ENCODE measurements at places on chromosomes 2 and 18. TPM values are rescaled to one million over a fixed set of nuclear protein-coding genes. Genes with fewer than 3 reads are reported as not detected.

- peak; percentile 33 for ATAC-seq
Observed at GRCh38 chr2:37771600-37772088, 100.2 kb upstream of the CDC42EP3 start.

DNA sequence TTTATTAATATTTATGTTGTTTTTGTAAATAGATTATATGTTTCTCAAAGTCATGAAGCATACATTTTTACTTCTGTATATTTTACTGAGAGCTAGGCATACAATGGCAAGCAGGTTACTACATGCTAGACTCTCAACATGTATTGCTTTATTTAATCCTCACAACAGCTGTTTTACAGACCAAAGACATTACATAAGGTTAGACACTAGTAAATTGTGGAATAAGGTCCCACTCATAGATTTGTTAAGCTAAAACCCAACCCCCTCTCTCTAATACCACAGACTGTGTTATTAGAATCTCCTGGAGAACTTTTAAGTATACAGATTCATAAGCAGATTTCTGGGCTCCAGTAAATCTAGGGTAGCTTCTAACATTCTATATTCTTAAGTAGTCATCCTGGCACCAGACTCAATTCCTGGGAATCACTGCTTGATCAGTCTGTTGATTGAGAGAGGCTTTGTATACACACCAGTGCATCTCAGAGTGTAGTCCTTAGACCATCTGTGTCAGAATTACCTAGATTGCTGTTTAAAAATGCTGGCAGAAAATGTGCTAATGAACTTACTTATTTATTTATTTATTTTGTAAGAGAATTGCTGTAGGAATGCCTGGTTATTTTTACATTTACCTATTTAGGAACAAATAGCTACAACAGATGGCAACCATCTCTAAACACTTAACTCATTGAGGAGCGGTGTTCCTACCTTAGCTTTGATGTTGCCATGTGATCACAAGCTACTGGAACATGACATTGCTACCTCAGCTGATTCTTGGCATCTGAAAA lies 153.5 kb upstream of the CAVIN2 start:
- no peak for ATAC-seq

GRCh38 chr18:55635439-55635838 lies 47.4 kb upstream of the TCF4 start:
- no peak for ATAC-seq

Gene AQP12A
- total RNA-seq: not detected

Gene COL4A3
- total RNA-seq: 0.28 TPM

Gene ERBB4
- 5.3 TPM for total RNA-seq

DNA sequence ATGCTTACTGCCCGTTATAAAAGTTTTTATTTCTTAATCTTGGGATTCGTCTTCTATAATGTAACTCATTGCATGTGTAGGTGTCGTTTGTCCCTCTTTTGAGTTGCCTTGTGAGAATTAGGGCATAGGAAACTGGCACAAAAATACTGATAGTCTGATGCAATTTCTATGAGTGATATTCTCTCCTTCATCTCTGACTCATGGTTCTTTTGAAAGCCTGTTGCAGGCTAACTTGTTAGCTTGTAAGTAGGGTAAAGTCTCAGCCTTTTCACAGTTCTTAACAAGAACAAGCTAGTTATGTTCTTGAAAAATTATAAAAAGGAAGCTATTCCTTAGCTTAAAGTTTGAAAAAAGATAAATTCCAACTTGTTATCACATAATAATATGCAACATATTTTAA lies 1085.4 kb upstream of the NRXN1 start:
- ATAC-seq: no peak

GRCh38 chr18:39274535-39274934 lies 1708.9 kb upstream of the CELF4 start:
- ATAC-seq: no peak

DNA sequence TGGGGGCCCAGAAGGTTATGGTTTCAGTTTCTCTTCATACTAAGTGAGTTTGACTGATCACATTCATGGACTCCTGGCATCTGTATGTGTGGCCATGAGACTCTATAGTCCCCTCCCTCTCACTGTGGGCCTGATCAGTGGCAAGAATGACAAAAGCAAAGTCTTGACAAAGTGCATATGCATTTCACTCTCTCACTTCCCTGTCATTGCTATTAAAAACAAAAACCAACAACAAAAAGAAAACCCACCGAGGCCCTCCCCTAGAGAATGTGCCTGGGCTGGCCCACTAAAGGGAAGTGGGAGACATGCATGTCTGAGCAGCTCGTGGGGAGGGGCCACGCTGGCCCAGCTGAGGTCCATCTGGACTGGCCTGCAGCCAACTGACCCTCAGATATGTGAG lies 600.1 kb upstream of the RAB6C start:
- no peak for ATAC-seq

DNA sequence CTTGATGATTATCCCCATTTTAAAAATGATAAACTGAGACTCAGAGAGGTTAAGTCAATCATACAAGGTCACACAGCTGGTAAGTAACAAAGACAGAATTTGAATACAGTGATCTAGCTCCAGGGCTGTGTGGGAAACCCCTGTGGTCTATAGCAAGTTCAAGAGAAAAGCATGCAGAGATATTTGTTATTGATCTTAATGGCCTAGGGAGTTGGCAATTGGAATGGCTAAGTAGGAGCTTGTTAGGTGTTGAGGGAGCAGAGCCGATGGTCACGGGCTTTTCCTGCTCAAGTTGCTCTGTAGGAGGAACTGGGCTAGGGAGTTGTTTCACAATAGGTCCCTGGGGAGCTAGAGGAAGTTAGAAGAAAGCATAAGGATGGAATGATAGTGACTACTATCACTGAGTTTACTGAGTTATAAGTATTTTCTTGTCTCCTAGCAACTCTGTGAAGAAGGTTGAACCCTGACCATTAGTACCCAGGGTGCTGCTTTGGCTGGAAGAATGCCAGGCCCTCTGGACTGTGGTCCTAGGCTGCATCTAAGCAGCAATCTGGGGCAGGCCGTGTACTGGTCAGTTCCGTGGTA lies 30.0 kb downstream of the RNF125 start:
- no peak for ATAC-seq

GRCh38 chr2:27155069-27155520 lies 6.3 kb downstream of the TCF23 start:
- ATAC-seq: no peak

- peak; percentile 62 for ATAC-seq
Observed at GRCh38 chr2:105772362-105772761, 27.6 kb downstream of the NCK2 start.

Gene DSG4
- not detected for total RNA-seq

- ATAC-seq: no peak
Observed at GRCh38 chr2:19246496-19246895, 111.9 kb downstream of the OSR1 start.

DNA sequence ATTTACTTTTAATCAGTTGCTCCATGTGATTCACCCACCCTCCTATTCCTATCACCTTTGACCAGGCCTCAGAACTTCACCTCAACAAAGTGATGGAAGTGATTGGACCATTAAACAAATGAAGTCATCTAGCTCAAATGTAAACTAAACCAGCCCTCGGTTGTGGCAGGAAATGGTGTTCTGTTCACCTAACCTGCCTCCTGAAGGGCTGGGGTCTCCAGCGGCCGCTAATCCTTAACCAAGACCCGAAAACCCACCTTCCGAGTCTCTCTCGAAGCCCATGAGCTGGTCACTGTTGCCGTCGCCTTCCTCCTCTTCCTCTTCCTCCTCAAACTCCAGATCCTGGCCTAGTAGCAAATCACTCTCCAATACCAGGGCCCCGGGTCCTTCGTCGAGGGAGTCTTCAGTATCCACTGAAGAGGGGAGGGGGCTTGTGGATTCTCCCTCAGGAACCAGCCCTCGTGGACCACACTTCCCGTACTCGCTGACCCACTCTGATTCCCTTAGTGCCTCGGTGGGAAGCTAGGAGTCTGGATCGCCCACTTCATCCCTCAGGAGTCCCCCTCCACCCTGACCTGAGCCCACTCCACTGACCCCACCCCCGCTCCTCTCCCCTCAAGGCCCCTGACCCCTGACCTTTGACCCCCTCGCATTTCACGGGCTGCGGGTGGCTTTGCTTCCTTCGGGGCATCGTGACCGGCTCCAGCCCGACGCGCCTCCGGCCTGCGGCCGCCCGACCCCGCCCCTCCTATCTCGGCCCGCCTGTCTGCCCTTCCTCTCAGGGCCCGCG lies 503 bp downstream of the ZNF513 start:
- no peak for ATAC-seq

DNA sequence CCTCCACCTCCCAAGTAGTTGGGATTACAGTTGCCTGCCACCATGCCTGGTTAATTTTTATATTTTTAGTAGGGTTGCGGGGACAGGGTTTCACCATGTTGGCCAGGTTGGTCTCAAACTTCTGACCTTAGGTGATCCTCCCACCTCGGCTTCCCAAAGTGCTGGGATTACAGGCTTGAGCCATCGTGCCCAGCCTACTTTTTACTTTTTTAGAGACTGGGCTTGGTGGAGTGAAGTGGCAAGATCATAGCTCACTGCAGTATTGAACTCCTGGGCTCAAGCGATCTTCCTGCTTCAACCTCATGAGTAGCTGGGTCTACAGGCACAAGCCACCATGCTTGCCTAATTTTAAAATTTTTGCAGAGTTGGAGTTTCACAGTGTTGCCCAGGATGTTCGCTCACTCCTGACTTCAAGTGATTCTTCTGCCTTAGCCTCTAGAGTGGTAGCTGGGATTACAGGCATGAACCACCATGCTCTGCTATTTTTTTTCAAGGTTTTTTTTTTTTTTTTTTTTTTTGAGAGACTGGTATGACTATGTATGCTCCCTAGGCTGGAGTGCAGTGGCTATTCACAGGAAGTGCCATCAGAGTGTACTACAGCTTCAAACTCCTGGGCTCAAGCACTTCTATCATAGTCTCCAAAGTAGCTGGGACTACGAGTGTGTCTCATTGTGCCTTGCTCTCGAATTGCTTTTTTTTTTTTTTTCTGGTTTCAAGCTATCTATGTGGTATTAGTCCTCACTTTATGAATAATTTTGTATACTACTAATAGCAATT lies 11.9 kb downstream of the MSH2 start:
- no peak for ATAC-seq

Gene CNGA3
- total RNA-seq: 2.2 TPM

DNA sequence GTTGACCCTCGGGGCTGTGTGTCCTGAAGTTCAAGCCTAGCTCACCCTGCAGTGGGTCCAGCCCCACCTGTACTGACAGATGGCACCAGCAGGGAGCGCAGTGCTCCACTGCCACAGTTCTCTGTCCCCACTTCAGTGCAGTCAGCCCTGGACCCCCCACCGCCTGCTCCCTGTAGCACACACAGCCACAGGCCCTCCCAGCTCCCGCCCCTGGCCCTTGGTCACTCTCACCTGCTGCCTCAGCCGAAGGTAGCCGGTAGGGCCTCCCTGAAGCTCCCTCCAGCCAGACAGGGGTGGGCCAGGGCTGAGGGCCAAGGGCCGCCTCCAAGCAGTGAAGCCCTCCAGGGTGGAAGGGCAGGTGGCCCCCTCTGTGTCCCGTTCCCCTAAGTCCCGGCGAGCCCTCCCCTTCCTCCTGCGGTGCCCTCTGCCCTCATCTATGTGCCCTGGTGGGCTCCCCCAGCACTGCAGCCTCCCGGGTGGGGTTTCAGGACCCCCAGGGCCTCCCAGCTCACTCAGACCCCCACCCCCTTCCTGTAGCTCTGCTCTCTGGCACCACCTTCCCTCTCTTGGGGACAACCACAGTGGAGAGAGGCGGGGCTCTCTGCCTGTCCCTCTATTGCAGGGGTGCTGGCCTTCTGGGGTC lies 10.8 kb upstream of the ALPP start:
- ATAC-seq: peak; percentile 18

Gene SERPINE2
- total RNA-seq: 17.7 TPM

Gene ZNF513
- 7.7 TPM for total RNA-seq

- peak; percentile 24 for ATAC-seq
Observed at GRCh38 chr2:63872571-63873328, 31.1 kb downstream of the UGP2 start.

DNA sequence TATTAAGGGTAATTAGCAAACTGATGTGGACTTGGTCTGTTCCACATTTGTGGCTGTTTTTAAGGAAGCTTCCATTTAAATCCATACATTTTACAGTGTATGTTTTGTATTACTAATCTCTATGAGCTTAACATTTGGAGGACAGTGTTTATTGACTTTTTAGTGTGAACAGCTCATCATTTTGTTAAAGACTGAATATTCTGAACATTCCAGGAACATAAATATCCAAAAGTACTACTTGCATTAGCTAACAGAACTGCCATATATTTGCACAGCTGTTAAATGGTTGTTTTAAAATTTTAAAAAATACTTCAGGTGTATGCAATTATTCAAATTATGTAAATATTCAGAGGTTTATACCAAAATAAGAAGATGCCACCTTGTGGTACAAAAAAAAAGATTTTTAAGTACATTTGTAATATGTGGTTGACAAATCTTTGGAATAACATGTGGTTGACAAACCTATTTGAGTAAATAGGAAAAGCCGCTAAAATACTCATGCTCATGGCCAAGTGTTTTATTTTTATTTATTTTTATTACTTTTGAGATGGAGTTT lies 439.7 kb upstream of the FANCL start:
- ATAC-seq: no peak

GRCh38 chr2:11807156-11808015 lies 61.0 kb downstream of the LPIN1 start:
- no peak for ATAC-seq

GRCh38 chr2:162403884-162404283 lies 60.0 kb downstream of the GCA start:
- ATAC-seq: peak; percentile 63

Gene SLC38A11
- not detected for total RNA-seq

GRCh38 chr18:48920408-48921038 lies 30.2 kb downstream of the SMAD7 start:
- no peak for ATAC-seq

DNA sequence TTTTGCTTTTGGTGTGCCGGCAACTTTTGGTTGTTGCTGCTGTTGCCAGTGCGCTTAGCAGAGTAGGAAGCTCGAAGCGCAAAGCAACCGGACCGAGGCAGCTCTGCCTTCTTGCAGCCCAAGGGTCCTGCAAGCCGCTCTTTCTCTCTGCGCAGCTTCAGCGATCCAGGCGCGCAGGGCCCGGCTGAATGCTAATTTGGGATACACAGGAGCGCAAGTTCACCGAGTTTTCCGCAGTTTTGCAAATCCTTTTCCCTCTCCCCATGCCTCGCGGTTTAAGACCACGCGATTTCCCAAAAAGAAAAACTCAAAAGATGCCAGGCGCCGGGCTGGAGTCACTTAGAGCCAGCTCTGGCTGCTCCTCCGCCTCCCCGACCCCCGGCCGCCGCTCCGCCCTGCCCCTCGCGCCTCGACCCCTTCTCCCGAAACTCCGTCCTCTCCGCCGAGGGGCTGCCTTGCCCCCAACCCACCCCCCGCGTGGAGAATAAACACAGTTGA lies 13.5 kb upstream of the SIX3 start:
- ATAC-seq: no peak

DNA sequence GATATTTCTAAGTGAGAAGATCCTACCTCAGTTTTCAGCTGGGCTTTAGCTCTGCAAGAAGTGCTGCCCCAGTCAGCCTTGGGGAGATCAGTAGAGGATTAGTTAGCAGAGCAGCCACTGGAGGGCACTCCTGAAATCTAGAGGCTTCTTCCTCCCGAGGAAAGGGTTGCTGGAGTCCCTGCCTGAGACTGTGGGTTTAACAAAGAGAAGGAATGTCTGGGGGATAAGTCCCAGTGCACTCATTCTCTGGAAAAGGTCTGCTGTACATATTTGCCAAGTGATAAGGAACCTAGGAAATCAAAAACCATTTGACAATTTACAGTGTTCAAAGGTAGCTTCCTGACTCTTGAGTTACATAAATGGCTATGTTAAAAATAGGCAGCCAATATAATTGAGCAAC lies 207.2 kb downstream of the SLC8A1 start:
- peak; percentile 80 for ATAC-seq

- no peak for ATAC-seq
Observed at GRCh38 chr2:12918835-12919445, 202.2 kb downstream of the TRIB2 start.

GRCh38 chr2:207458582-207458981 lies 71.2 kb upstream of the CREB1 start:
- no peak for ATAC-seq

Measured in motor neuron (in vitro differentiated cells).